Activated T-helper 1 cell treated with Interleukin-2 at 50 U/mL for 16 hours (primary cell): ENCODE measurements at places on chromosomes 1 and 21.

- DNase-seq = no peak
Observed at GRCh38 chr1:46136711-46137110, 4.3 kb upstream of the PIK3R3 start.

DNA sequence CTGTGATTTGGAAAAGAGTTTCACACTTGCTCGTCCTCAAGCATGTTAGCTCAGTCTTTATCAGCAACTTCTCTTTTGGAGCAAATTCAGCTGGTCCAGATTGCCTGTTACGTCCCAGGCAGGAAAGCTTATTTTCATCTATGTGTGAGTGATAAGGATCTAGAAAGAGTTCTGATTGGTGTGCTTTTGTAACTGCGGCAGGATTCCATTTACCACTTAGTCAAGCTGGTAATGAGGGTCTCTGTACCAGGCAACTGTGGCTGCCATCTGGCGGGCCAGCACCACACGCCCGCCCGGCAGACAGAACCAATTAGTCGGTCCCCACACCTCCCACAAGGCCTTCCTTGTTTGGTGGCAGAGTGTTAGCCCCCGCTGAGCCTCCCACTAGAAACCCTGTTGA is 21.0 kb downstream of the C1orf87 start:
- no peak for DNase-seq

GRCh38 chr1:2128189-2128901 is 66.2 kb downstream of the FAAP20 start:
- DNase-seq = no peak

DNA sequence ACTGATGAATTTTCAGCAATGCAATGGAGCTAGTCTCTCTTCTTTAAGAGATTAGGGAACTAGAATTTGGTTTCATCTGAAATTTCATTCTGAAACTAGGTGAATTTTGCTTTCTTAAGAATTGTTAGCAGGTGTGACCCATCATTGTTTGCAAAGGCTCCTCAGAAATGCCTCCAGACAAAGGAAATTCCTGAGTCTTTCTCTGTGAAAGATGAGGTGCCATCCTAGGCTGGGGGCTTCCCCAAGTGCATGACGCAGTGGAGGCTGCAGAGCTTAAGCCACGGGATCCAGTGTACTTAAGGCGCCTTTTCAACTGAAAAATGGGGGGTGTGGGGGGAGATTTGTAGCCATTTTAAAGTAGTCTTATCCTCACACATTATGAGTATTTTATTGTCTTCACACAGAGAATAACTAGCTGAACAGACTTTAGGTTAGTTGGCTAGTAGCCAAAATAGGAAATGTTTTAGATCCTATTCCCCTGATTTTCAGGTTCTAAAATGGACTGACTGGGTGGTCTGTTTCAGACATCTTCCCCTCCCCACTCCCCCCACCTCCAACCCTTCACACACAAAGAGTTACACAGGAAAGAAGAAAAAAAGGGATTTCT is 202.0 kb downstream of the NFIA start:
- no peak for DNase-seq

DNA sequence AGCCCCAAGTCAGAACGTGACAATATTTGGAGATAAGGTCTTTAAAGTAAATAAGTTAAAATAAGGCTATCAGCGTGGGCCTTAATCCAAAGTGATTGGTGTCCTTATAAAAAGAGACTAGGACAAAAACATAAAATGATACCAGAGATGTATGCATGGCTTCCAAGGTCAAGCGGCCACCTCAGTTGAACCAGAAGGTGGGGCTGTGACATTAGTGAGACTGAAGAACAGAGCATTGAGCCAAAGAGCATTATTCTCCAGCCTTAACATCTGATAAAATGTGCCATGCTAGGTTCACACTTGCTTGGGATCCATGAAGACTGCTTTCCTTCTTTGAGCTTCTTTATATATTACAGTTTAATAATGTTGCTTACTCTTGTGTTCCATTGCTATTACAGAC is 554.6 kb downstream of the PLA2G4A start:
- no peak for DNase-seq

- no peak for DNase-seq
Observed at GRCh38 chr1:169974067-169974466, 80.4 kb upstream of the SCYL3 start.

DNA sequence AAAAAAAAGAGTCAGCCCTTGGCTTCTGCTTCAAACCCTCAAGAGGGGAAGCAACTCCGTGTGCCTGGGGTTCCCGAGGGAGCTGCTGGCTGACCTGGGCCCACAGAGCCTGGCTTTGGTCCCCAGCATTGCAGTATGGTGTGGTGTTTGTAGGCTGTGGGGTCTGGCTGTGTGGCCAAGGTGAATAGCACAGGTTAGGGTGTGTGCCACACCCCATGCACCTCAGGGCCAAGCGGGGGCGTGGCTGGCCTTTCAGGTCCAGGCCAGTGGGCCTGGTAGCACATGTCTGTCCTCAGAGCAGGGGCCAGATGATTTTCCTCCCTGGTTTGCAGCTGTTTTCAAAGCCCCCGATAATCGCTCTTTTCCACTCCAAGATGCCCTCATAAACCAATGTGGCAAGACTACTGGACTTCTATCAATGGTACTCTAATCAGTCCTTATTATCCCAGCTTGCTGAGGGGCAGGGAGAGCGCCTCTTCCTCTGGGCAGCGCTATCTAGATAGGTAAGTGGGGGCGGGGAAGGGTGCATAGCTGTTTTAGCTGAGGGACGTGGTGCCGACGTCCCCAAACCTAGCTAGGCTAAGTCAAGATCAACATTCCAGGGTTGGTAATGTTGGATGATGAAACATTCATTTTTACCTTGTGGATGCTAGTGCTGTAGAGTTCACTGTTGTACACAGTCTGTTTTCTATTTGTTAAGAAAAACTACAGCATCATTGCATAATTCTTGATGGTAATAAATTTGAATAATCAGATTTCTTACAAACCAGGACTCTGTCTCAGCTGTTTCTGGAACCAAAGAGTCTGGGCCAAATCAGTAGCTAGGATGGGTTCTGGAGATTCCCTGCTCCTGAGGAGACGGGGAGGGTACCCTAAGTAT is 26.8 kb upstream of the KDM4A start:
- DNase-seq = no peak

- no peak for DNase-seq
Observed at GRCh38 chr1:119885903-119886783, 10.2 kb downstream of the ADAM30 start.

DNA sequence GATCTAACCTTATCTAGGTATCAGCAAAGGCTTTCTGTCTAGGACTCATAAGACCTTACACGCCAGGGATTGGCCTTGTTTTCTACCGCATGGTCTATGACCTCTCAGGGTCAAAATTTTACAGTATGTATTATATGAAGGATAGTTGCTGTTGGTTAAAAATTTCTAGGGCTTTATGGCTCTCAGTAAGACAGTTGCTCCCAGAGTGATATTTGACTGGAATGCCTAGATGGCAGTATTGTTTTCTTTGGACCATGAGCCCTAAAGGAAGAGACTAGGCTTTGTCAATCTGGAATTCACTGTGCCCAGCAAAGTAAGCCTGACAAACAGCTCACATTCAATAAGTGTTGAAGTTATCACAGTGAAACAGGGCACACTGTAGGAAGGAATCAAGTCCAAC is 37.6 kb downstream of the C1orf87 start:
- DNase-seq = no peak

DNA sequence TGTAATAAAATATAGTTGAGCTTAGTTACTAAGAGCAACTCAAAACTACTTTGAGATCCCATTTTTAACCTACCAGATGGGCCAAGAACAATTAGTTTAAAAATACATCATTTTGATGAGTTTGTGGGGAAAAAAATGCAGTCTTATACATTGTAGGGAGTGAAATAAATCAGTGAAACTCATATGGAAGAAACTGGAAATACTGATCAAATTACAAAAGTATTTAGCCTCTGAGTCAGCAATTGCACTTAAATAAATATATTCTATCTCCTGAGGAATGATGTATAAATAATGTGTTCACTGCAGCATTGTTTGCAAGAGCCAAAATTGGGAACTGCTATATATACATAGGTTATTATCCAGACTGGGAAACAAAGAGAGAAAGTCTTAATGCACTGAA is 4.6 kb upstream of the SMCP start:
- DNase-seq = no peak

- DNase-seq = no peak
Observed at GRCh38 chr1:153534226-153534924, 1.4 kb downstream of the S100A6 start.

- no peak for DNase-seq
Observed at GRCh38 chr1:97849345-97850340, 71.2 kb downstream of the DPYD start.

DNA sequence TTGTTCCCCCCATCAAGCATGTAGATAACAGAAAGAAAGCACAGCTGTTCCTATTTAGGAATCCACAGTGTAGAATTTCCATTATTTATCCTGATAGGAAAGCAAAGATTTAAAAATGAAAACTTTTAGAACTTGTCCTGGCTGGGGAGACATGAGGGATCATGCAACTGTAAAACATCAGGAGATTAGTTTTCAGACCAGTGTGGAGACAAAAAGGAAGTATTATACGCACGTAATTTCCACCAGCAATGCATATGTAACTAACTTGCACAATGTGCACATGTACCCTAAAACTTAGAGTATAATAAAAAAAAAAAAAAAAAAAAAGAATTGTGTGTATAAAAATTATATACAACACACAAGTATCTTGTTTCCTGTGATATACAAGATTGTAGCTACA is 172.4 kb downstream of the NEGR1 start:
- no peak for DNase-seq

DNA sequence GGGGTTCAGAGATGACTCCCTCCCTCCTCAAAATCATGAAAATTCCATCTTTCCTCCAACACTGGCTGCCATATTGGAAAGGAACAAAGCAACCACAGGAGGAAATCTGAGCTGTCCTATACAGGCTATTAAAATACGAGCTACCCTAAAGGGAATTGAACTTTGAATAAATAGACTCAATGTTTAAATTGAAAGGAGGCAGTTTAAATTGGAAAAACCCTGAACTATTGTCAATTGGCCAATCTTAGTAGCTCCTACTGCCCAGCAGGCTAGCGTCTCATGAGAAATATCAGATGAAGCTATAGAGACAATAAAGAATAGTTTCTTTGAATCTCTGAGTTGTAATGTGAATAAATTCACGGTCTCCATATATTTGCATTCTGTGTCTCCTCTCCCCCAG is 85.4 kb upstream of the KCNE2 start:
- no peak for DNase-seq

DNA sequence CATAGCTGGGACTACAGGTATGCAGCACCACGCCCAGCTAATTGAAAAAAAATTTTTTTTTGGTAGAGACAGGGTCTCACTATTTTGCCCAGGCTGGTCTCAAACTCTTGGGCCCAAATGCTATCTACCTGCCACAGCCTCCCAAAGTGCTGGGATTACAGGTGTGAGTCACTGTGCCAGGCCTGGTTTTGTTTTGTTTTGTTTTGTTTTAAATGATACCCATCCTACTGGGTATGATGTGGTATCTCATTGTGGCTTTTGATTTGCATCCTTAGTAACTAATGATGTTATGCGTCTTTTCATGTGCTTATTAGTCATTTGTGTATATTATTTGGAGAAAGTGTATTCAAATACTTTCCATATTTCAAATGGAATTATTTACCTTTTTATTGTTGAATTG is 142.3 kb downstream of the VPS13D start:
- DNase-seq = no peak

DNA sequence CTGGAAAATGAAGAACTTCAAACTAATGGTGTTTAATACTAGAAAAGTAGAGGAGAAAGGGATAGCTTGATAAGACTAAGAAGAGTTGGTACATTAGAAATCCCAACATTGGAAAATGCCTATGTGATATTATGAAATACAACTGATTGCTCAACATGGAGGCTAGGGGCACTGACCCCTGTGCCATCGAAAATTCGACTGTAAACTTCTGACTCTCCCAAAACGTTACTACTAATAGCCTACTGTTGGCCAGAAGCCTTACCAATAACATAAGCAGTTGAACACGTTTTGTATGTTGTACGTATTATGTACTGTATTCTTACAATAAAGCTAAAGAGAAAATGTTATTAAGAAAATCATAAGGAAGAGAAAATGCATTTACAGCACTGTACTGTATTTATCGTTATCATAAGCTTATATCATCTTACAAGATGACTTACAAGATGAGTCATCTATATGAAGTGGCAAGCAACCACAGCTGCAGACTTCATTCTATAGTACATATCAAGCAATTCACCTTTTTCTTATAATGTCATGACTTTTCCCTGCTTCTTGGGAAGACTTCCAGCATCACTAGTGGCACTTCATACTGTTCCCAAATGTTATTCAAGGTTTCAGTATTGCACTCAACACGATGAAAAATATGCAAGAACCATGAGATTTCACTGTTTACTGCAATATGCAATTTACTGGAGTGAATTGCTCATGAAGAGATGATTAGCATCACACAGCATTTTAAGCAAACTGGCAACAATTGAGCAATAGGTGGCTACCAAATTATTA is 12.9 kb upstream of the CTSK start:
- no peak for DNase-seq

DNA sequence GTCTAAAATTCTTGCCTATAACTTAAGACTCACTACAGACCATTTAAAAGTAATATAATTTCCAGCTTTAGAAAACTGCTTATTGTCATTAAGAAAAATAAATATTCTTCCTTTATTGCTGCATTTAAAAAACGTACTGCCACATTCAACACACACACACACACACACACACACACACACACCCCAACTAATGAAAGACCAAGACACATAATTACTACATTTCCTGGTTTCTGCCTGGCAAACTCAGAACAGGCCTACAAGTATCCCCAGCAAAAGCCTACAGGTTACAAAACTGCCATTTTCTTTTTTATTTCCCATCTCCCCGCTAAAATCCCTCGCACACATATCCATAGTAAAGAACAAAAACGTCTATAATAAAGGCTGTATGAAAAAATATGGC is 1.5 kb downstream of the DENND2C start:
- DNase-seq = no peak

- DNase-seq = no peak
Observed at GRCh38 chr1:239008568-239008967, 377.8 kb upstream of the CHRM3 start.

- no peak for DNase-seq
Observed at GRCh38 chr1:71081697-71082080, 854 bp upstream of the ZRANB2 start.

DNA sequence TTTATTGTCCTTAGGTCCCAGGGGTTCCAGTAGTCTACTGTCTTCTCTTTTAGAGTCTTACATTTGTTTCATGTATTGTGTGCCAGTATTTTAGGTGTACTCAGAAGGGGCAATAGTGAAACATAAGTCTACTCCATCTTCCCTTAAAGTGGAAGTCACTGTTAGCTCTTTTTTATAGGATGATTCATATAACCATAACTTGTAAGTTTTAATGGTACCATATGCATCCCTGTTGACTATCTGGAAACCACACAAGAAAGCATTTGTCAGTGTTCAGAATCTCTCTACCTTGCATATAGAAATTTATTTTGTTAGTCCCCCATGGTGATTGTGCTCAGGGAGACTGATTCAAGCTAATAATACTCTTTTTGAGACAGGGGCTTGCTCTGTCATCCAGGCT is 149.9 kb downstream of the HS2ST1 start:
- DNase-seq = no peak

- no peak for DNase-seq
Observed at GRCh38 chr1:24923485-24924113, 6.5 kb downstream of the RUNX3 start.
